ENCODE measurements at places on chromosomes 7 and 10.

DNA sequence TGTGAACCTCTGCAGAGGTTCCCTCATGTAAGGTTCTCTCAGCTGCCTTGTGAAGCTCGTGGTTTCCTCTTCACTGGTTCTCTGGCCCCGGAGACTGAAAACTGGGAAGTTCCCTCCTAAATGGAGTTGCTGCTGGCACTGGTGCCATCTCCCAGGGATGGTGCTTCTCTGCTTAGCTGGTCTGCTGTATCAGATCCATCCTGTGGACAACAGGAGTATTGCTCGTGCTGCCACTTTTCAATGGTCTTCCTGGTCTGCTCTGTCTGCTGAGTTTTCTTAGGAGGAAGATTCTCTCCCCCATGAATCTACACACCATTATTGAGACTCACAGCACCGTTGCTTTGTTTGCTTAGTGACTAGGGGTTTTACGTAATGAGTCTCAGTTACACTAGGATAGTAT is 247.8 kb downstream of the OTUD1 start:
- DNase-seq, result no peak

- no peak for DNase-seq
Observed at GRCh38 chr7:5382281-5382892, 41.2 kb downstream of the TNRC18 start.

DNA sequence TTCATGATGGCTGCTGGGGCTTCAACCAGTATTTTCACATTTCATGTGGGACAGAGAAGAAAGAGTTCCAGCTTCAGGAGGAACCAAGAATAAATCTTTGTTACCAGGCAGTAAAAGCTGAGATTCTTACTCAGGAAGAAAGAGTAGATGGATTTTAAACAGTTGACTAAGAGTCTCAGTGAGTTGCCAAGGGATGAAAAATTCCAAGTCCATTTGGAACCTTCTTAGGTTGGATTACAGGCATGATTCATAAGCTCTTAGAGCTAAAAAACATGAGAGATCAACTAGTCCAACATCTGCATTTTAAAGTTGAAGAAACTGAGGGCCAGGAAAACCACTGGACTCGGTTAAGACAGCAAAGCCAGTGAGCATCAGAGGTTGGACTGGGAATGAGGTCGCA is 148.6 kb downstream of the NEBL start:
- DNase-seq, result no peak

DNA sequence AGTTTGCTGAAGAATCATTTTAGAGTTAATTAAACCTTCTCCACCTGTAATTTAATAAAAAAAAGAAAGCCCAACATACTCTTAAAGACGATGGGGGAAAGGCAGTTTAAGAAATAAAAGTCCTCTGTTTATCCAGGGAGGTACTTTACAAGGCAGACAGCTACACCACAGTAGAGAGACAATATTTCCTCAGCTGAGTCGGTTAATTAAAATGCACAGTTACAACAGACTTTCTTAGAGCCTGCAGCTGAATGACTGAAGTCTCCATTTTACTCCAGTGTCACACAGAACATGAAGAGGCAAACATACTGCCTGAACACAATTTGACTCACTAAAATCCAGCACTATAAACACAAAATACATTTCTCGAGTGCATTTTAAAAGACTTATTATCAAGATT is 15.1 kb downstream of the LRRTM3 start:
- no peak for DNase-seq

DNA sequence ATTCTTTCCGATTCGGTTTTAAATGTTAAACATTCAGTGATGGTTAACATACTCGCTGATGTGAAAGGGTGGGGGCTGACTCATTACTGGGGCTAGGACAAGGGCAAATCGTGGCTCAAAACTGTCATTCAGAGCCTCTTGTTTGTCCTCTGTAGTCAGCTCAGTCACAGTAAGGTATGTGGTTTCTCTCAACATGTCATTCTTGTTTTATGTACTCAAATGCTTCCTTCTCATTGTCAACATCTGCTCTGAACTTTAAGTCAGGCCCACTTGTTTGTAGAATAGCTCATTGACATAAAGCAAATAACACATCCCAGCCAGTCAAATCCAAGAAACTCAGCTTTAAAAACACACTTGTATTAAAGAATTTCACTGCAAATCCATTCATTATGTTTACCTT is 7.3 kb downstream of the SLC16A9 start:
- peak; percentile 26 for DNase-seq

DNA sequence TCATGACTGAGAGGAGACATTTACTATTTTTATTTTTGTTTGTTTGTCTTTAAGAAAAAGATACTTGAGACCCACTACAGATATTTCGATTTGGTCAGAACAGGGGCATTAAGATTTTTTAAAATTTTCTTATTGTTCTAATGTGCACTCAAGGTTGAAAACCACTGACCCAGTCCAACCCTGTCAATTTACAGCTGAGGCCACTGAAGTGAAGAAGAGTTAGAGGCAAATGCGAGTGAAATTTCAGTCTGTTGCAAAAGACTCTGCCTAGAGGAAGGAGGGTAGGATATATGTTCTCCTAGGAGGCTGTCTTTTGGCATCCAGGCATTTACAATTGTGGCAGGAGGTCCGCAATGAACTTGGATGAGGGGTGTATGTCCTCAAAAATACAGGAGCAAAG is 396.3 kb downstream of the RPS24 start:
- DNase-seq, result no peak

Data from activated T-cell treated with anti-CD3 and anti-CD28 coated beads, Interleukin-2, amount 50 U/mL, for 72 hours (primary cell).